ENCODE measurements at places on chromosomes 7 and 10.

DNA sequence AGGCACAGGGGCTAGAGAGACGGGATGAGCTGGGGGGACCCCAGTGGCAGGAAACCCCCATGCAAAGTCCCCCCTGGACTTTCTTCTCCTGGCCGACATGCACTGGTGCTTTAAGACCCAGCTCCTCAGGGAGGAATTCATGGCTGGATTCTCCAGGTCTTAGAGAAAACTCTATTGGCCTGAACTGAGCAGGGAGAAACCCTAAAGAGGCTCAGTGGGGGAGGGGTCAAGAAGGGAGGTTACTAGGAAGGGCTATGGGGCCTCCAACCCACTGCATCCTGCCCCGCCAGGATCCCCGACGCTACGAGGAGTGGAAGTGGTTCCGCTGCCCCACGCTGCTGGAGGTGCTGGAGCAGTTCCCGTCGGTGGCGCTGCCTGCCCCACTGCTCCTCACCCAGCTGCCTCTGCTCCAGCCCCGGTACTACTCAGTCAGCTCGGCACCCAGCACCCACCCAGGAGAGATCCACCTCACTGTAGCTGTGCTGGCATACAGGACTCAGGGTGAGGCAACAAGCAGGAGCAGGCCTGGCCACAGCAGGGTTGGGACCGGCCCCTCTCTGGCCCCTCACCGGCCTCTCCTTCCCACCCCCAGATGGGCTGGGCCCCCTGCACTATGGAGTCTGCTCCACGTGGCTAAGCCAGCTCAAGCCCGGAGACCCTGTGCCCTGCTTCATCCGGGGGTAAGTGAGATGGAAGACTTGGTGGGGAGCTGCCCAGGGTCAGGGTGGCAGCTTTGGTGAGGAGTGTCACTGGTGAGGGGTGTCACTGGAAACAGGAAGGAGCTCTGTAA lies 13.8 kb downstream of the ATG9B start:
- no peak for DNase-seq

DNA sequence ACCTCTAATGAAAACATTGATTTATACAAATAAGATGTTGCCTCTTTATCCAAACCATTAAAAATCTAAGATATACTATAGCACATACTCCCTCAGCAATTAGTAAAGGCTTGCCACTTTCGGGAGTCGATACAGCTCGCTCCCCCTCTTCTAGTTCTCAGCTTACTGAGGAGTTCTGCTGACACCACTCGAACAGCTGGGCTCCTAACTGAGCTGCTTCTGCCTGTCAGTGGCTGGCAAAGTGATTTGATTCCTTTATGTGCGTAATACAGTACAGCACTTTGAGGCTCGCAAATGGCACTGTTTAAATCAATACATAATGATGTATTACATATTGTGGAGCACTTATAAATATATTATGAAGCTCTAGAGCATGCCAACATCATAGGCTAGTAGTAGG lies 241.8 kb downstream of the CREB5 start:
- DNase-seq = no peak

DNA sequence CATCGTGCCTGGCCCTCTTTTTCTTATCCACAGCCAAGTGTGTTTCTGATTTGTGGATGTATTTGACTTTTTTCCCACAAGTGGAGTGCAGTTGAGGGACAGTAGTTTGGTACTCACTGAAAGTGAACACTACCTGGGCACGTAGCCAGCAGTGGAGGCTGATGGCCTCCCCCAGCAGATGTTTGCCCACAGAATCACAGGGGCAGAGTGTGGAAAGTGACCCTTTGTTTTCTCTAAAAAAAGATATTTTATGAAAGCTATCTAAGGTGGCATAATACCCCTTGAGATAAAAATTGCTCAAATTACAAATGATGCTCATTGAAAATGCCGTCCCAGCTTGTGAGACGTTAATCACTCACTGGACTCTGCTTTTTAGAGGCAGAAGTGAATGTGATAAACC lies 29.1 kb downstream of the WDR37 start:
- DNase-seq = no peak

GRCh38 chr10:125235093-125236069 lies 75.0 kb upstream of the CTBP2 start:
- DNase-seq = no peak

GRCh38 chr10:5961405-5962100 lies 15.8 kb downstream of the IL15RA start:
- DNase-seq = no peak

- no peak for DNase-seq
Measured at GRCh38 chr10:125085258-125086054, 74.9 kb downstream of the CTBP2 start.

- no peak for DNase-seq
Measured at GRCh38 chr7:24820730-24821044, 63.4 kb upstream of the GSDME start.

GRCh38 chr10:129761197-129761972 lies 202.7 kb downstream of the EBF3 start:
- DNase-seq = no peak

DNA sequence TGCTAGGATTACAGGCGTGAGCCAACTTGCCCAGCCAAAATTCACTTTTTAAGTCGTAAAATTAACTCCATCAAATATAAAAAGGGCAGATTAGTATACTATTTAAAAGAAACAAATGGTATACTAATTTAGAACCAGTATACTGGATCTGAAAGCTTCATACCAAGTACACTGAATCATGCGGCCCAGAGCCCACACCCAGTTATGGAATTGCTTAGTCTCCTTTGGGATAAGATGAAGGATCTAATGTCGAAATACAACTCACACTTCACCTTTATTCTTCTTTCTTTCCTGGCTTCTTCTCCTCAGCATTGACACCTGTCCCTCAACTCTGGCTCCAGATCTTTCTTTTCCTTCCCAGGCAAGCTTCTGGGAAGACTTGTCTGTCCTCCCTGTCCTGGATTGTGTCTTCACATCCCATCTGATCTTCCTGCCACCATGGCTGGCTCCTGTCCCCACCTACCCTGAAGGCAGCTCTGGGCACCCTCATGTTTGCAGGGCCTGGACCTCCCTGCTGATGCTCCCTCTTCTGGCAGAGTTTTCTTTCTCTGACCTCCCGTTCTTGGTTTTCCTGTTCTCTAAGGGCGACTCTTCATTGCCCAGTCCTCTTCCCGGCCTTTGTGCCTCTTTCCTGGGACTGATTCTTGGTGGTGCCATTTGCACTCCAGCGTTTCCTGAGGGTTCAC lies 57.8 kb upstream of the CTBP2 start:
- DNase-seq = no peak

DNA sequence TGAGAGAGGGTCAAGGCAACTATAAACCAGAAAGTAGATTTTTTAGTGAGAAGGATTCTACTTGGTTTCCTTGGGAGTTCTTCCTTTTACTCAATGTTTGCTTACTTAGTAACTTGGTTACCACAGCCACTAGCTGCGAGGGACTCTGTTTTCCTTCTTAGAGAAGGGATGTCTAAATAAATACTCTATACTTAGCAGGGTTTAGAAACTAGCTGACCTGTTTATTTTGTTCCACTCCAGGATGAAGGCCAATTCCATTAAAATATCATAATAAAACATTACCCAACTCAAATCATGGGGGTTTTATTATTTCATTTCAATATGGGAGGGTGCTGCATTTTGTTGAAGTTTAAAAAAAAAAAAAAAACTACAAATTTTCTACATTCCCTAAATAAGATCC lies 87.3 kb downstream of the PPP1R3A start:
- no peak for DNase-seq

- DNase-seq = peak; percentile 20
Measured at GRCh38 chr10:63720072-63720537, 198.9 kb downstream of the REEP3 start.

Data from stimulated activated CD8-positive, alpha-beta memory T cell treated with anti-CD3 and anti-CD28 coated beads, Interleukin-12 subunit alpha, Interleukin-12 subunit beta, amount 100 ng/mL, for 1 hour (primary cell).